SK-N-DZ (cell line): ENCODE measurements at places on chromosomes 7 and 10.

DNA sequence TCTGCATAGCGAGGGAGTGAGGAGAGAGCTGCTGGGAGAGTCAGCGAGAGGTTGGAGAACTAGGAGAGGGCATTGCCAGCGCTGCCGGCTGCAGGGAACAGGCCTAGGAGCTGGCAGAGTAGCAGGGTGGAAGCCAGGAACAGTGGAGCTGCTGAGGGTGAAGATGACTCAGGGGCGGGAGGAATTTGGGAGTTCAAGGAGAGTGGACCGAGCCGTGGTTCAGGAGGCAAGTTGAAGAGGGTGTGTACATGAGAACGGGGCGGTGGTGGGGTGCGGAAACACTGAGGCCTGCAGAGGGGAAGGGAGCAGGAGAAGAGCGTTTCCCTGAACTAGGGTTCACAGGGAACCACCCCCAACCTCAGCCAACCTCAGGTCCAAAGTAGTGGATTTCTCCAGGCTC, 31.5 kb downstream of the HIF1AN start:
- no peak for DNase-seq

- DNase-seq: no peak
Observed at GRCh38 chr10:9951481-9952257, 1066.0 kb upstream of the CELF2 start.

DNA sequence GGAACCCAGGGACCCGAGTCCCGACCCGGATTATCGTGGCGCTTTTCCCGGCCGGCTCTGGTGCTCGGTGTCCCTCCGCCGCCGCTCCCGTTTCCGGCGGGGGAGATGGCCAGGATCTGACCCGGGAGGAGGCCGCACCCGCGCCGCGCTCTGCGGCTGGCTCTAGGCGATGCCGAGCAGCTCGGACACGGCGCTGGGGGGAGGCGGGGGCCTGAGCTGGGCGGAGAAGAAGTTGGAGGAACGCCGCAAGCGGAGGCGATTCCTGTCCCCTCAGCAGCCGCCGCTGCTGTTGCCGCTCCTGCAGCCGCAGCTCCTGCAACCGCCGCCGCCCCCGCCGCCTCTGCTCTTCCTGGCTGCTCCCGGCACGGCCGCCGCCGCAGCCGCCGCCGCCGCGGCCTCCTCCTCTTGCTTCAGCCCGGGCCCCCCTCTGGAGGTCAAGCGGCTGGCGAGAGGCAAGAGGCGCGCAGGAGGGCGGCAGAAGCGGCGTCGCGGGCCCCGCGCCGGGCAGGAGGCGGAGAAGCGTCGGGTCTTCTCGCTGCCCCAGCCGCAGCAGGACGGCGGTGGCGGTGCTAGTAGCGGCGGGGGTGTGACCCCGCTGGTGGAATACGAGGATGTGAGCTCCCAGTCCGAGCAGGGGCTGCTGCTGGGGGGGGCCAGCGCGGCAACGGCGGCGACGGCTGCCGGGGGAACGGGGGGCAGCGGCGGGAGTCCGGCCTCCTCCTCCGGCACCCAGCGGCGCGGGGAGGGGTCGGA, 593 bp downstream of the CDK13 start:
- DNase-seq: peak; percentile 13

DNA sequence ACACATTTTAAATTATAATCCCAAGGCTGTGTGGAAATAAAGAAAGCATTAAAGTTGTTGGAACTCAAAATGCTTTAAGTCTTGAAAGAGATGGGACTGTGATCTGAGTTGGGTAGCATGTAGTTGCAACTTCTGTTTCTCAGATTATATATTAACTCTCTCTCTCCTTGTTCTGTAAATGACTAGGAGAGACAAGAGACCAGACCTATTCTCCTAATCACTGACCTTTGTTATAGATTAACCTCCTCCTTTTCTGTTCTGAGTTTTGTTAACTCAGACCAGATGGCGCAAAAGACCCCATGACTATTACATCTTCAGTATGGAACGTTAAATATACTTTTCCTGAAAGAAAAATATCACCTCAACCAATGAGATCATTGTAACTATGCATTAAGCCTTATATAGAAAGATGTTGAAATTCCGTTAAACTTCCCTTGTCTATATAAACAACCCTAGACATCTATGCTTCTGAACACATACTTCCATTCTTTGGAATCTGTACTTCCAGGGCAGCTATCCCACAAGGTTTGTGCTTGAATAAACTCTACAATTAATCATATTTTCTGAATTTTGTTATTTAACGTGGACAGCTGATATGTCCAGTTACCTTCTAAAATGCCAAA, 143.5 kb upstream of the TRIM24 start:
- no peak for DNase-seq

GRCh38 chr7:48173756-48174382, 2.6 kb downstream of the ABCA13 start:
- no peak for DNase-seq

- no peak for DNase-seq
Observed at GRCh38 chr10:105706281-105707026, 1065.4 kb downstream of the SORCS3 start.

DNA sequence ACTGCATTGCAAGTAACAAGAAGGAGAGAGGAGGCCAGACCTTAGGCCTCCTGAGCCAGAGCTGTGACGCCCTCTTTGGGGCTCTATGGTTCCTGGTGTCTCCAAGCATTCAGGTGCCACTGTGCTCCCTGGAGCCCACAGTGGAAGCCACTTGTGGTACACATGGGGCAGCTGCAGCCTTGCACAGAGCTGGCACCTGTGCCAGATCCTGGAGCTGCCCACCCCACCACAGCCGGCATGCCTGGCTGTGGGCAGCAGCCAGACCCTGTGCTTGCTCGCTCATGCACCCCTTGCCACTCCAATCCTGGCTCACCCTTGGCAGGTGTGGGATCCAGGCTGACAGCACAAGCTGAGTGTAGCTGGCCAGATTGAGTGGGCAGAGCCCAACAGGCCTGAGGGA, 173.8 kb upstream of the SMIM30 start:
- DNase-seq: no peak

DNA sequence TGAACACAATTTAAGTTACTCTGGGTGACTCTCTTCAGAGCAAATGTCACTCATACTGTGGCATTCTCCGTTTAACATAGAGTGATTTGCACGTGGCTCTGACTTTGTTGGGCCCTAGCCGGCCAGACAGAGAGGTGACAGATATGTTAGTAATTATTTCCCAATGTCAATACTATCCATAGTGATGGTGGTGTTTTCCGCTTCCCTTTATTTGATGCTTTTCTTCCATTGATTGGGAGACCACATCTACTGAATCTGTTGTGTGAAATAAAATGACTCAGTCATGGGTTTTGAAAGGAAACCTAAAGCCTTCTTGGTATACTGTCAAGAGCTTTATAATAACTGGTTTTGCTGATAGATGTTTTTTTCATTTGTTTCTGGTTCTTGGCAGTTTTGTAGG, 7.4 kb downstream of the AVL9 start:
- no peak for DNase-seq

- DNase-seq: no peak
Observed at GRCh38 chr10:14782691-14783363, 8.1 kb upstream of the FAM107B start.

GRCh38 chr10:46014683-46015405, 15.6 kb downstream of the NCOA4 start:
- no peak for DNase-seq

- no peak for DNase-seq
Observed at GRCh38 chr7:33604056-33604455, 301.3 kb upstream of the BMPER start.

- DNase-seq: no peak
Observed at GRCh38 chr7:78395298-78396036, 596.9 kb downstream of the PHTF2 start.
